ENCODE measurements at places on chromosomes 2 and 18.
A peak's percentile ranks its signal among the peaks of the same experiment; 100 is the strongest.

DNA sequence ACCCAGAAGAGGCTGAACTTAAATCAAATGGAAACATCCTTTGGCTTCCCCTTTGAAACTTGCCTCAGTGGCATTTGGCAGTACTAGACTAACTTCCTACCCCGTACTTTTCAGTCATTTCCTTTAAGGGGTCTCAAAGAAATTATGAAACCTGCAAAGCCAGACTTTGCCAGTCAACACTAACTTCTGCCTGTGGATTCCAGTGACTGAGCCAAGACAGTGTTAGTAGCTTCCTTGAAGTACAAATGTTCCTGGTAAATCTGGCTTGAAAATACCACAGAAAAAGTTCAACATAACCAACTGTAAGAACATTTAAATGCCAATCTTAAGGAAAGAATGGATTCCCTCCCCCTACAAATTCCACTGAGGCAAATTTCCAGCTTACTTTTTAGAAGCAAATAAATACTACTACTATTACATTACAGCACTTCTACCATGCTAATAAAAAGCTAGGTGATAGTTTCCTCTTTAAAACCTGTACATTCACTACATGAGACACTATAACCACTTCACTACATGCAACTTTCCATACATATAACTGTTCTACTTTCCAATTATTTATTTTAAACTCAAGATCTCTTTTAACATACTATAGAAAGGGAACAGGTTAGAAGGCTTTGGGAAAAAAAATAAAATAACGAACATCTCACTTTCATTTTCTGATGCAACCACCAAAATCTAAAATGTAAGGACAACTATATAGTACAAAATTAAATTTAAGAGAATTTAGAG is 2.4 kb downstream of the PELI1 start:
- DNase-seq: no peak

- no peak for DNase-seq
Measured at GRCh38 chr2:36134281-36134680, 221.3 kb upstream of the CRIM1 start.

GRCh38 chr2:219592736-219593135 is 4.9 kb upstream of the STK11IP start:
- DNase-seq: no peak

DNA sequence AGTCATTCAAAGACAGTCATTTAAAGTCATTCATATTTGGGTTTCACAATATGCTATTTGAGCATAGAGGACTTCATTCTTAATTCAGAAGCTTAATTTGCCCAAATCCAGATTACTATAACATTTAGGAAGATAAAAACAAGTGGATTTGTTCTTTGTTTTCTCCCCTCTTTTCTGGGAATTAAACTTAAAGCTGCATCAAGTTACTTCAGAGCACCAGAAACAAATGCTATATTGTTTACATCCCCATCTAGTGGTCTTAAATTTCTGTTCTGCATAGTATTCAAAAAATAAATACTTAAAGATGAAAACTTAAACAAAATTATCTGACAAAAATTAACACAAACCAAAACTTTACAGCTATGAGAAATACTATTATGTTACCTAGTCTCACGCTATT is 34.7 kb upstream of the MARCHF7 start:
- no peak for DNase-seq

- no peak for DNase-seq
Measured at GRCh38 chr18:23143016-23143814, 7.9 kb downstream of the CABLES1 start.

GRCh38 chr2:143632751-143633374 is 503.6 kb downstream of the ARHGAP15 start:
- no peak for DNase-seq

GRCh38 chr18:41887100-41887499 is 67.9 kb upstream of the PIK3C3 start:
- DNase-seq: no peak

- no peak for DNase-seq
Measured at GRCh38 chr18:21004726-21005125, 106.9 kb downstream of the ROCK1 start.

GRCh38 chr2:65361623-65362022 is 70.8 kb downstream of the SPRED2 start:
- DNase-seq: peak; percentile 8

DNA sequence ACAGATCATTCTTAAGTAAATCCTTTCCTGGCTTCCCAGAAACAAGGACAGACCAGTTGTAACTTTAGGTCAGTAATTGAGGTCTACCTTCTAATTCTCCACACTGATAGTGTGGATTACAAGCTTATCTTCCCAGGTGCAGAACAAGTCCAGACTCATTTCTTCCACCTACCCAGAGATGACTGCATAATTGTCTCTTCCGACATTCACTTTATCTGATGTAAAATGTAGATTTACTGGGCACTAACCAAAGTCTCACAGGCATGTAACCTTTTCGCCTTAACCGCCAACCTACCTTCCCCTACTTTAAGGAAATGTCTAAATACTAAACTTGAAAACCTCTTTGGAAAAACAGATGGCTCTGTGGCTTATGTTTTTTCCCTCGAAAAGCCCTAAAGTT is 96.2 kb downstream of the NCK2 start:
- no peak for DNase-seq

DNA sequence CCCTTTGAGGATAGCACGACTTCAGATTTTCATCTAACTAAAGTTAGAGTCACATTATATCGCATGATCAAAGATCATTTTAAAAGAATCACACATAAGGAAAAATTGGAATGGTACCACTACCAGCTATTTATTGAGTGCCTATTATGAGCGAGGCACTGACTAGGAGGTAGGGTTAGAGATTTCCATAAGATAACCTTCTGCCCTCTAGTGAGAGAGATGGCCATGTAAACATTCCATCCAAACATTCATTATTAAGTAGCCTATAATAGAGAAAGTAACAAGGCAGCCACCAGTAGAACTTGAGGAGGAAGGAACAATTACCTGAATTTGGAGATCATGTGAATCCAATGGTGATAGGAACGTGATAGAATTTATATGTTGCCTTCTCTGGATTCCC is 25.4 kb upstream of the GLS start:
- DNase-seq: no peak

- no peak for DNase-seq
Measured at GRCh38 chr2:625415-626333, 51.5 kb downstream of the TMEM18 start.

DNA sequence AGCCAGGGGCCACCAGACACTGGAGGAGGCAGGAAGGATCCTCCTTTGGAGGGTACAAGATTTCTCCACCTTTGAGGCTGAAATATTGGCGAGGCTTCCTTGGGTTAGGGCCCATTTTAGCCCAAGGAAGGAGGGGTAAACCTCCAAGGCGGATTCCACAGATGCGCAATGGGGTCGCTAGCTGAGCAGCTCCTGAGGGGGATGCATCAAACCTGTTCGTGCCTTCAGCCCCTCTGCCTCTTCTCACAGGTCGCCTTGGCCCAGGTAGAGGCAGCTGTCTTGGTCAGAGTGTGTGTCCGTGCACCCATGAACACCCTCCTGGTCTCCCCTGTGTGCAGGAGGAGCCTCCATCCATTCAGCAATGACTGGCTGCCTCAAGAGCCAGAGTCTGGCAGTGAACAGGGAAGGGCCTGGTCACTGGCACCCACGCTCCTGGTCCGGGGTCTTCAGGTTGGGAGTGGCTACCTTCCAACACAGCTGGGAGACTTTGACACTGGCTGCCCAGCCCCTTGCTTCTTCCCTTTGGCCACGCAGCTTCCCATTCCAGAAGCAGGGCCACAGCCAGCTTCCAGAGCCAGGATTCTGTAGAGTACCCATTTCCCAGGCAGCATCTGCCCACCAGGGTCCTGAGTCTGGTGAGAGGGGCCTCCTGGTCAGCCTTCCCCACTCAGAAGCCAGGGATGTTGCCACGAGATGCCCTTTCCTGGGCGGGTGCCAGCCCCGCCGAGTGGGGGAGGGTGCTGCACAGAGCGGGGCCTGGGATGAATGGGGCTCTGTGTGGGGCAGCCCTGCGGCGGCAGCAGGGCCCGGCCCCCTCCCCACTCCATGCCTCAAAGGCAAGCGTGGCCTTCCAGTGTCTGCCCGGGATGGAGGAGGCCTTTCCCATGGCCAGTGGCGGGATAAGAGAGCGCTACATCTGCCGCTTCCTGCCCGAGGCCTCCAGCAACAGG is 95.8 kb upstream of the GPC1 start:
- no peak for DNase-seq

GRCh38 chr2:554444-554843 is 122.8 kb downstream of the TMEM18 start:
- DNase-seq: no peak

- peak; percentile 23 for DNase-seq
Measured at GRCh38 chr2:230866756-230867523, 2.2 kb downstream of the ITM2C start.

DNA sequence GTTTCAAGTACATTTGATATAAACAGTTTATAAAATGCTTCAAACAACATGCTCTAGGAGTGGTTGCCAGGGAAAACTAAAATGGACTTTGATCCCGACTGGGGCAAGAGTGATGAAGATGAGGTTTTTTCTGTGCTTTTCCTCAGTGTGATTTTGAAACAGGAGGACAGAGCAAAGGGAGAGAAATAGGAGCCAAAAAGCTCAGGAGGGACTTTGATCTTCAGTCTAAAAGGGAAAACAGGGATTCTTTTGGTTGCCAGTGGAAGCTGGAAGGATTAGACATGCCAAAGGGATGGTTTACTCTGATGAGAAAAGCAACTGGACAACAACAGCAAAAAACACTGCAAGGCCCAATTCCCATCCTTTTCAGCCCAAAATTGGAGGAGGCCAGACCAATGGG is 95.5 kb downstream of the LTBP1 start:
- DNase-seq: no peak

GRCh38 chr2:233081232-233081730 is 21.1 kb downstream of the INPP5D start:
- DNase-seq: no peak

DNA sequence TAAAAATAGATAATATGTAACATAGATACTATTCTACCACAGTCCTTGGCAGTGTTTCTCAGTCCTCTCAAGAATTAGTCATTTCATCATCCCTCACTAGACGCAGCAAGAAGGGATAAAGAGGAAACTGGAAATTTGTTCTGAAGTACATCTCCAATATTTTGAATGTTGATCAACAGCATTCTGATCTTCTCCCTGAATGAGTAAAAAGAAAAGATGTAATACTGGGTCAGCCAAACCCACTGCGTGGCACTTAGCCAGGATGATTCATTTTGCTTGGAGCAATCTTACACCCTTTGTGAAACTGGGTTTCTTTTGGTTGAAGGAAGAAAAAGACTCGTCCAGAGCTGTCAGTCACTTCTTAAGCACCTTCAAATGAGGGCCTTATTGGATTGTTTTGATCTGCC is 54.1 kb downstream of the TAF1B start:
- DNase-seq: peak; percentile 85

DNA sequence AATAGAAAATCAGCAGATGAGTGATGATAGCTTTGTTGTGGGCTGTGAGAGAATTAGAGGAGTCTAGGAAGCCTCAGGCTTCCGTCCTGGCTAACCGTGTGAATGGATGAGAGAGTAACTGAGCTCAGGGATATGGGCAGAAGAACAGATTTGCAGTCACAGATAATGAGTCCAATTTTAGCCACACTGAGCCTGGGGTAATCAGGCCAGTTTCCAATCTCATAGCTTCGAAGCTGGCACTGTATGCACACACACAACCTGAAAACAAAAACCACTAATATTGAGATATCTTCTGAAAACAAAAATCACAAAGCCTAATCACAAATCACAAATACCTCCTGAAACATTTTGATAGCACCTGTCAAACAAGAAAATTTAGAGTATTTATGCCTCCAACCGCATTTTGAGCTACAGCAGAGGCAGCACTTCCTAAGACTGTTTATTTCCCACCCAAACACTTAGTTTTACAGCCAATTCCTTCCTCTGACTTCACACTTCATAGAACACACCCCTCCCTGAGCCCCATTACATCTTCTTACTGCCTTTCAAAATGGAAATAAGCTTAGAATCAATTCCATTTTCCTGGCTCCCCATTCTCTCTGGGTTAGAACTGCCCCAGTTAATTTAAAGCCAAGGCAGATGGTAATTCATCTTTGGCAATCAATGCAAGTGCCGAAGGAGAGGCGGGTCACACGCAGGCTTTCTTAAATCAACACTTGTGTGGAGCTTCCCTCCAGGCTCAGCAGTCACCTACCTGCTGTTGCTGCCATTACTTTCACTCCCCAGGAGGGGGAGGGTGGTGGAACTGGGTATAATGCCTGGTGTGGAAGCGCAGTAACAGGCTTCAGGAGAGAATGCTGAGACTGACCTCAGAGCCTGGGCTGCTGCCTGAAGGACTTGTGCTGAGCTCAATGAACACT is 18.9 kb downstream of the TTR start:
- no peak for DNase-seq

GRCh38 chr2:439556-440402 is 151.9 kb upstream of the ALKAL2 start:
- no peak for DNase-seq

DNA sequence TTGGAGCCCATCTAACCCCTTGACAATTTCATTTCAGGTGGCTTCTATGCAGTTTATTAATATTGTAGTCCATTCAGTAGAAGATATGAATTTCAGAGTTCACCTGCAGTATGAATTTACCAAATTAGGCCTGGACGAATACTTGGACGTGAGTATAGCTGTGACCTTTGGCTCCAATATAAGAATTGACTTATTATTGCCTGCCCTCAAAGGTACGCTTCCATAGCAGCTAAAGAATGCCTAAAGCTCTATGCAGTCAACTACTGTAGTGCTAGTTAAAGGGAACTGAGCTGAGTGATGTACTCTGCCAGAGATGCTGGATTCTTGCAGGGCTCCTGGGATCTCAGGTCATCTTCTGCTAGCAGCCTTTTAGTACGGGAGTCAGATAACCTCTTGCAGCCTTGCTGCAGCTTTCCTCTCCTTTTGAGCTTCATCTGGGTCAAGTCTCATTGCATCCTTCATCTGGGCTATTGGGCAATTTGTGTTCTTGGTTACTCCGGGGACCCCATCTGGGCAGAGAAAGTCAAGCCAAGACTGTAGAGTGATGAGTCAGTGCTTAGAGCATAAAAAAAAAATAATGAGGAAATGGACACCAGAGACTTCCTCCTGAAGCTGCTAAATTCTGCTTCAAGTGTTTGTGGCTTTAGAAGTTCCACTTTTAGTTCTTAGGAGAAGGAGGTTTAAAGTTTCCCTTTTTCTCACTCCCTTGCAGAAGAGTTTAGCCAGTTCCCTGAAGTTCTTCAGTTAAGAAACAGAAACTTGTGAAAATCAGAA is 105.6 kb downstream of the PRPF40A start:
- peak; percentile 59 for DNase-seq

- no peak for DNase-seq
Measured at GRCh38 chr2:158988501-158988900, 20.1 kb downstream of the TANC1 start.

DNA sequence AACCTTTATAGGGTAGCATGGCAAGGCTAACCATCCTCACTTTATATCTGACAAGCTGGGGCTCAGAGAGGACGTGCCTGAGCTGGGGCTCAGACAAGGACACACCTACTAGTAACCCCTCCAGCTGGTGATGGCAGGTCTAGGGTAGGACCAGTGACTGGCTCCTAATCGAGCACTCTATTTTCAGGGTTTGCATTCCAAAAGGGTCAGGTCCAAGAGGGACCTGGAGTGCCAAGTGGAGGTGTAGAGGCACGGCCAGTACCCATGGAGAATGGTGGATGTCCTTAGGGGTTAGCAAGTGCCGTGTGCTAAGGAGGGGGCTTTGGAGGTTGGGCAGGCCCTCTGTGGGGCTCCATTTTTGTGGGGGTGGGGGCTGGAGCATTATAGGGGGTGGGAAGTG is 1.2 kb upstream of the DES start:
- no peak for DNase-seq
